ENCODE measurements at places on chromosomes 2 and 18.
A peak's percentile ranks its signal among the peaks of the same experiment; 100 is the strongest.

- no peak for DNase-seq
Observed at GRCh38 chr2:184611361-184612085, 13.2 kb downstream of the ZNF804A start.

- no peak for DNase-seq
Observed at GRCh38 chr2:19887510-19887909, 14.3 kb downstream of the TTC32 start.

DNA sequence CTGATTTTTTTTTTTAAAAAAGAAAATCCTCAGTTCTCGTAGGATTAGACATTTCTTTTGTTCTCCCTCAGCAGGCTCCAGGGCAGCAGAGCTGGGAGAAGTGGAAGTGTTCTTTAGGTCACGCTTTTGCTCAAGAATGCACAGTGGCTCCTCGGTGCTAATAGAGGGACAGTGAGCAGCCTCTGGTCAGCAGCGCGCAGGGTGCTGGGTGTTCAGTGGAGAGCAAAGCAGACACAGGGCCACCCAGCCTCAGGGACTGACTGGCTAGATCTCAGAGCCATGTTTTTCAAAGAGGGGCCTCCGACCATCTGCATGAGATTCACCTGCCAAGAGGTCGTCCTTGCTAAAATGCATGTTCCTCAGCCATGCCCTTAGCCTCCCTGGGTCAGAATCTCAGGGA, 218.8 kb downstream of the HAUS1 start:
- DNase-seq, result no peak

DNA sequence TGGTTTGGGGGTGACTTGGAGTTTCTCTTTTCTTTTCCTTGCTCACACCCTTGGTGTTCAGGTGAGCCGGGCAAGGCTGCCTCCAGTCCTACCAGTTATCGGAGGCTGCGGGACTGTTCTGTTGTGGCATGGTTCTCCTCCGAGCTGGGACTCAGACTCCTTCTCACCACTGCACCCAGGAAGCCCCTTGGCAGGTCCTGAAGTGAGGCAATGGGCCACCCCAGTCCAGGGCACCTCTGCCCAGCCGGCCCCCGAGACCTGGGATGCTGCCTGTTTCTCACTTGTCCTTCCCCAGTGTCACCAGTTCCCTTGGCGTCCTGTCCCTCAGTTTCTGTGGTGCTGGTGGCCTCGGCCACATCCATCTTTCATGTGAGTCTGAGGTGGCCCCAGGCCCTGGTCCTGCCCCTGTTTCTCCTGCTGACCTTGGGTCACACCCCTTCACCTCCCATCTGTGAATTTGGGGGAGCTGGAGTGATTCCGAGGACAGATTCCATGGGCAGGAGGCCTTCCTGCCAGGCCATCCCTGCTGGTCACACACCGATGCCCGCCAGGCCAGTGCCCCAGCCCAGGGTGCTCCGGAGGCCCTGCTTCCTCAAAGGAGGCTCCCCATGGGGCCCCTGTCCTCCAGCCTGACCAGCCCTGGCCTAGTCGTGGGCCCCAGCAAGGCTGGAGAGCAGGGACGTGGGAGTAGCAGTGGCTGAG, 6.6 kb upstream of the KLHL30 start:
- no peak for DNase-seq

DNA sequence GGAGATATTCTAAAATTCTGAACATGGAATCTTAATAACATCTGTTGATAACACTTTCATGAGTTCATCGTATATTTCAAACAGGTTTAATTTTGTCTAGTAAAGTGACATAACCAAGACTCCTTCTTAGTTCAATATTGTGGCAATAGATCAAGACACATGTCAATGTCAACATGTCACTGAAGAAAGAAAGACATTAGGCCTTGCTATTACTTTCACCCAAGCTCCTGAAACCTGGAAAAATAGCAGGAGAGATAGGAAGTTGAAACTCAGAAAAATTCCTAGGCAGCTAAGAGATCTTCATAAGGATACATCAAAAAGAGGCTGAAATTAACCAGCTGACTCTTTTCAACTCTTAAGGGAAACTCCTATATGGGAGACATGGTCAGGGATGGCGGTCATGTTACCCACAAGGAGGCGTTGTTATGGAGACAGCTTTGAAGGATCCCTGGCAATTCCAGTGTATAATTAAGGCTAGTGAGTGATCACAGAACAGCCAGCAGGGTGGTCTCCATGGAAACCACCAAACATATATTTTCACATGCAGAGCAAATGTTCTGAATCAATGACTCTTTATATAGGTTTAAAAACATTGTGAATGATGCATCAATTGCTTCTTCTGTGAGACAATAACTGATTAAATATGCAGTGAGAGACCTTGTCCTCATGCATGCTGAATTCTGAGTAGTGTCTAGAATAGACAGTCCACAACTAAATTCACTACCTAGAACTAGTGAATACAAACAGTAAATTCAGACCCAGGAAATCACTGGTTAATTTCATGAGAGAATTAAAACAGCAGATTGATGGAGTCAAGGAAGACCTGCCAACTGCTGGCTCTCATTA, 115.3 kb upstream of the RIOK3 start:
- DNase-seq, result peak; percentile 25

DNA sequence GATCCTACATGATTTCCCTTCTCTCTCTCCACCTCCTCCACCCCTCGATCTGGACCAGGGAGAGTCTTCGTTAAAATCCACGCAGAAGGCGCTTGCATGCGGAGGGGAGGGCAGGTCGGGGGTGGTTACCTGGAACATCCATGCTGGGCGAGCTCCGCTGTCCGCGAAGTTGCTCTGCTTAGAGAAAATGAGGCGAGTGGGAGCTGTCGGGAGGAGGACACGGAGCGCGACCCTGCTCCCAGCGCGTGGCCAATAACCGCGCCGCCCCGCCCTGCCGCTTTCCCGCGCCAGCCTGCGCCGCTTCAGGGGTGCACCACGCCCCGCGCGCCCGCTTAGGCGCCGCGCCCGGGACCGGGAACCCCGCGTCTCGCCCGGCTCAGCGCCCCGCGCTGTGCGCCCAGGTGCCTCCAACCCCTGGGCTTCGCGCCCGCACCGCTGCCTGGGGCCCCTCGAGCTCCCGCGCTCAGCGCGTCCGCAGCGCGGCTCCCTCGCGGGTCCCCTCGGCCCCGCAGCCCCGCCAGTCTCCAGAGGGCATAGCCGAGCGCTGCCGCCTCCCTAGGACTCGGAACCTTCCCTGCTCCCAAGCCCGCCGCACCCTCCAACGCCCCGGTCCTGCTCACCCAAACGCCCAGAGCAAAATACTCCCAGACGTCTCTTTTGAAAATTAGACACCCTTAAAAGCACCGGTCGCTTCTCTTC, 636 bp downstream of the CBLN2 start:
- no peak for DNase-seq

- DNase-seq, result no peak
Observed at GRCh38 chr18:78673516-78674321, 305.9 kb upstream of the SALL3 start.

- DNase-seq, result no peak
Observed at GRCh38 chr18:74006143-74006542, 141.5 kb downstream of the FBXO15 start.

DNA sequence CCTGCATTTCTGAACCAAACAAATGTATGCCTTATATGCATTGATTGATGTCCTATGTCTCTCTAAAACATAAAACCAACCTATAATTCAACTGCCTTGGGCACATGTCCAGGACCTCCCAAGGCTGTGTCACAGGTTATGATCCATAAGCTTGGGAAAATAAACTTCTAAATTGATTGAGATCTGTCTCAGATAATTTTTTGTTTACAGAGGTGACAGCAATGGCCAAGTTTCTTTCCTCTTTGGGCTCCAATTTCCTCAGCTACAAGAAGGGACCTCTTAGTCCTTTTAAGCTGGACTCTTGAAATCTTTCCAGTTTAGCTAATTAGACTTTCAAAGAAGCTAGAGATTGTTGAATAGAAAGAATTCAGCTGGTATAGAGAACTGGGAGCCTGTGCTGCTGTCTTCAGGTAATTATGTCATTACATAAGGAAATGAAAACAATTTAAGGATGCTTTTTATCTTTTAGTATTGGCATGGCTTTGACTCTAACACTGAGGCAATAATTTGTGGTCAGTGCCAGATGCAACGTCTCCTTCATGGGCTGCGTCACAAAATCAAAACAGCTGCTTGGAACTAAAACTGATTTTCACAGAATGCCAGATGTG, 412.1 kb upstream of the TRIB2 start:
- DNase-seq, result no peak

DNA sequence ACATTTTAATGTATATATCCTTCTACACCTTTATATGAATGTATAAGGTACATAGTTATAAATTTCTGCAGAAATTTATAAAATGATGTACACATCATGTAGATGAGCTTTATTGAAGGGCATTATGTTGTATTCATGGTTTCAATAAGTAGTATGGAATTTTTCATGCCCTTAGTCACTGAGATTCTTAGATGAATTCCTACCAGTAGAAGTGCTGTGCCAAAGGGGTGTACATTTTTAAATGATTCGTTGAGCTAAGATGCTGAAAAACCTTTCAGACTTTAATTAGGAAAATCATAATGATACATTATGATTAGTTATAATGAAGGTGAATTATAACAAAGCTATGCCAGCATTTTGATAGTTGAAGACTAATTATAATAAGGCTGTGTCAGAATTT, 115.2 kb downstream of the ZNF236 start:
- no peak for DNase-seq

- DNase-seq, result no peak
Observed at GRCh38 chr18:69981948-69982347, 34.3 kb upstream of the CD226 start.

DNA sequence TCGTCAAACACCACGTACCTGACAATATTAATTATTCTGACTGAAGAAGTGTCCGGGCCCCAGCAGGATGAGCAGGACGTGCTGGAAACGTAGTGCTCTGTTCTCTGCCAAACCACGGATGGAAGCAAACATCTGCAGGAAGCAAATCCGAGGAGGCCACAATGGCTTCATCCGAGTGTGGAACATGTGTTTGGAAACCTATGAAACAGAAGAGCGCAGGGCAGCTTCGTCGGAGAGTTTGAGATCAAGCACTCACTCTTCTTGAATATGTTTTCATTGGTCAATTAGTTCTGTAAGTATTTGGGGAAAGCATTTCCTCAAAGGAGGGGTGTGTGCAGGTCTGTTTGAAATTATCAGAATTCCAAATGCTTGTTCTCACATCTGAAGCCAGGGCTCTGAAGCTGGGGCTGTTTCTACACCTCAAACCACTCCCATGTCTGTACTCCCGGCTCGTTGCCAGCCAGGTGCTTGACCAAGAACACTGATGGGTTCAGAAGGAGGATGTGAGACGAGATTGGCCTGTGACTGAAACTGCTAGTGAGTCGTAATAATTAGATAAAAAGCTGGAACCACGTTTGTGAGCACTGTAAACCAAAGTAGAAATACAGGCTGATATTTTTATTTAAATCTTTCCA, 356.6 kb upstream of the SALL3 start:
- no peak for DNase-seq

GRCh38 chr2:46615986-46616485, 136.7 kb downstream of the TMEM247 start:
- no peak for DNase-seq
